Stimulated activated CD4-positive, alpha-beta T cell treated with anti-CD3 and anti-CD28 coated beads, TNF-alpha, amount 100 ng/mL, for 1 hour (primary cell): ENCODE measurements at places on chromosomes 2 and 18.

GRCh38 chr18:6254456-6254855, 160.3 kb downstream of the L3MBTL4 start:
- no peak for DNase-seq

DNA sequence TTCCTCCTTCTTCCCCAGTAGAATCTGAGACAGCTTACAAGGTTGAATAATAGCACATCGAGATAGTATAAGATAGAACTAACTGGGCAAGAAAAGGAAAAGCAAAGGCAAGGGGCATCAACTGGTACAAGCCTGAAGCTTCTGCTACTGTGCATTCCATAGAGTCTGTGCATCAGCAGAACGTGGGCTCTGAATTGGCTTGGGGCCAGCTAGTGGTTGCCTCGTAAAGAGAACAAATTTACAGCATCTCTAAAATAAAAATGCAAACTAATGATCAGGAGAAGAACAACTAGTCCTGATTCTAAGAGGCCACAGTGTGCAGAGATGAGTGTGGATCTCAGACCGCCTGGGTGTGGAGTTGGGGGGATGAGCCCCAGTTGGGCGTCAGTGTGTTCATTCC, 36.6 kb downstream of the UPP2 start:
- no peak for DNase-seq

DNA sequence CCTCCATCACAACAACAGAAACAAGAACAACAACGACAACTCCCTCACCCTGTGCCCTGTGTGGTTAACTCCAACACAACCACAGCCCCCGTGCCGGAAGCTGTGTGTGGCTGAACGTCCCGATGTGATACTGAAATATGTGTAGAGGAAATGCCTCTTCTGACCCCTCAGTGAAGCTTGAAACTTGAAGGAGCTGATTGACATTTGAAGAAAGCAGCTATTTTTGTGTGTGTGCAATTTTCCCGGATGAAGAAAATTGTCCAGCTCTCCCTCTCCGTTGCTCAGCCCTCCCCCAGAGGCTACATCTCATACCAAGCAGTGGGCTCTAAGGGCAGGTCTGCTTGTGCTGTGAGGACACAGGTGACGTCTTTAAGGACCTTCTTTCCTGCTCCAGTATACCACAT, 173.8 kb downstream of the ICOS start:
- DNase-seq, result no peak

GRCh38 chr2:49177194-49177593, 22.9 kb upstream of the FSHR start:
- DNase-seq, result no peak

DNA sequence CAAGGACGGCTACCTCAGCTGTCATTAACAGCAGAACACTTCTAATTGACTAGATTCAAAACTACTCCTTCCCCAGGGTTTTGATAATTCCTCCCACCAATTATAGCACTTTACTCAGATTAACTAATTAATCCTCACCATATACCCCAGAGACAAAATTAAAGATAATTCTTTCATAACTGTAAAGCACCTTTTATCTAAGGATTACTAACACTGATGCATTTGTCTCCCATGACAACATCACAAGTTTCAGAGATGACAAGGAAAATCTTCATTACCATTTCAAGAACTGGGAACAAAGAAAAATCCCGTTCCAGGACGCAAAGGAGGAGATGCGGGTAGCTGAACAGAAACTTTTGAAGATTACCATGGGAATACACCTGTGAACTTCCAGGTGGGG, 129.4 kb upstream of the ITGA6 start:
- no peak for DNase-seq
